Stimulated activated CD8-positive, alpha-beta memory T cell treated with anti-CD3 and anti-CD28 coated beads, Interleukin-2, amount 100 ng/mL, for 1 hour (primary cell): ENCODE measurements at places on chromosomes 4 and X.

- DNase-seq: no peak
Measured at GRCh38 chrX:17737986-17738713, 857 bp downstream of the SCML1 start.

- DNase-seq: no peak
Measured at GRCh38 chrX:106862972-106863688, 40.0 kb downstream of the RIPPLY1 start.

- no peak for DNase-seq
Measured at GRCh38 chrX:79708581-79708980, 306.0 kb upstream of the TBX22 start.

- DNase-seq: no peak
Measured at GRCh38 chrX:69082753-69083150, 82.5 kb downstream of the PJA1 start.

- DNase-seq: no peak
Measured at GRCh38 chrX:103733017-103733416, 22.3 kb downstream of the TMEM31 start.

DNA sequence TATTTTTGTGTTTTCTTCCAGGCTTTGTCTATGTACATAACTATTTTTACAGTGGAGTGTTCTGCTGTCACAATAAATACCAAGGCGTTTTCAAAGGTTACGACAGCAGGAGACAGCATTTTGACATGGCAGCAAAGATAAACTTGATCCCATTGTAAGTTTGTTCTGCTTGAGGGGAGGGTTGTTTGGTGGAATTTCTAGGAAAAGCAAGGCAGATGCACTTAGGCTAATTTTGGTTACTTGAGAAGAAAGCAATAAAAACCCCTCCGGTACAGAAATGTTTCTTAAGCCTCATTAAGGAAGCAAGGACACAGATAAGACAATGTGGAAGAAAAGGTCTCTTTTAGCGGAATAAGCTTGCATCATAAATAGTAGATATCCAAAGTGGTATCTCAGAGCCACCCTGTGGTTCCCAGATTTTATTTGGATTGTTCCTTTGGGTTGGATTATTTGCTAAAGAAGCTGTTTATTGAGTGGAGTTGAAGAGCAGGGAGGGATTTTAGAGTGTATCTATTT lies 54.3 kb downstream of the CLCN5 start:
- DNase-seq: no peak

DNA sequence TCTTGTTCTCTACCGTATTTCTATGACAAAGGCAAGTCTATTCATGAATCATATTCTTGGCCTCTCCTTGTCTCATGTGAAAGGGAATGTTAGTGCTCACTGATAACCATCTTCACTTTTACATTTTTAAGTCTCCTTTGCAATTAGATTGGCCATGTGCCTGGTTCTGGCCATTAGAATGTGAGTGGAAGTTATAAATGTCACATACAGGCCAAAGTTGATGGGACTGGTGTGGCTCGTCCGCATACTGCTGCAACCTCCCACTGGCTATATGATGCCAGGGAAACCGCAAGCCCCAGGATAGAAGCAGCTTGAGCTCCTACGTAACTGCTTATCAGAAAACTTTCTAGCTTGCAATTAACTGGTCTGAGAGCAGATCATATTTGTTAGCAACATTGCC lies 86.1 kb downstream of the MAGEC1 start:
- no peak for DNase-seq

GRCh38 chr4:145909281-145909715 lies 29.3 kb downstream of the ZNF827 start:
- no peak for DNase-seq

- no peak for DNase-seq
Measured at GRCh38 chr4:109701566-109702410, 1.5 kb downstream of the CASP6 start.

- DNase-seq: no peak
Measured at GRCh38 chr4:61750810-61751209, 550.7 kb downstream of the ADGRL3 start.
